ENCODE measurements at places on chromosomes 4 and X.

- DNase-seq: no peak
These were observed 68.2 kb downstream of the SORCS2 start for GRCh38 chr4:7260569-7260968.

GRCh38 chrX:42754115-42754514, 23.8 kb downstream of the PPP1R2C start:
- no peak for DNase-seq

- no peak for DNase-seq
These were observed 83.9 kb downstream of the POLA1 start for GRCh38 chrX:24777660-24778059.

GRCh38 chr4:176753049-176753448, 39.7 kb downstream of the VEGFC start:
- no peak for DNase-seq

Measured in aorta (tissue), 5 donors.